Mesothelial cell of epicardium (in vitro differentiated cells): ENCODE measurements at places on chromosomes 16 and 17. TPM values are rescaled to one million over a fixed set of nuclear protein-coding genes. Genes with fewer than 3 reads are reported as not detected.

Gene CTRB2
- total RNA-seq: not detected in 3 replicates

Gene PRSS36
- 0.96 to 1.7 TPM (median 1.4 TPM) in 3 replicates for total RNA-seq

DNA sequence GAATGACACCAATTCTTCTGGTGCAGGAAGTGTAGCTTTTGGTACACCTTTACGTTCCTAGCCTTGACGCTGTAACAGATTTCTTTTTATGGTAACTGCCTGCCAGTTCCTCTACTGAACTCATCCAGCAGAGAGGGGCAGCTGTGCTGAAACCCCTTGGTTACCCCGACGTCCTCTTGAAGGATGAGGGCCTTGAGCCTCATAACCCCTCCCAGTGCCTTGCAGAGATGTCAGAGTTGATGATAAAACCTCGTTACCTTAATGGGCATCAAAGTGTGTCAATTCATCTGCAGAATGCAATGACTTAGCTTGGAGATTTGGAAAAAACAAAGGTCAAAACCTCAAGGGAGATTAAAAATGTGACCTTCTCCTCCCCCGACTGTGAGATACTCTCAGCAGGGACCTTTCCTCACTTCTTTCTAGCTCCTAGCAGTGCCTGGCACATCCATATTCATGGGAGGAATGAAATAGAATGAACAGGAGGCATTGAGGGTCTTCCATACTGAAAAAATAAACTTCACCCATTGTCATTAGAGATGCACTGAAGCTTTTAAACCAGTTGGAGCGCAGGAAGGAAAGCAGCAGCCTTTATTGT, 69.2 kb downstream of the SDR42E1 start:
- no peak overlapping the region for H3K4me3 ChIP-seq
- H3K36me3 ChIP-seq: no peaks in the 10 kb centered on the region
- peaks cover 15% of the 10 kb centered on the region for H3K4me1 ChIP-seq
- no peaks in the 10 kb centered on the region for H3K27me3 ChIP-seq

DNA sequence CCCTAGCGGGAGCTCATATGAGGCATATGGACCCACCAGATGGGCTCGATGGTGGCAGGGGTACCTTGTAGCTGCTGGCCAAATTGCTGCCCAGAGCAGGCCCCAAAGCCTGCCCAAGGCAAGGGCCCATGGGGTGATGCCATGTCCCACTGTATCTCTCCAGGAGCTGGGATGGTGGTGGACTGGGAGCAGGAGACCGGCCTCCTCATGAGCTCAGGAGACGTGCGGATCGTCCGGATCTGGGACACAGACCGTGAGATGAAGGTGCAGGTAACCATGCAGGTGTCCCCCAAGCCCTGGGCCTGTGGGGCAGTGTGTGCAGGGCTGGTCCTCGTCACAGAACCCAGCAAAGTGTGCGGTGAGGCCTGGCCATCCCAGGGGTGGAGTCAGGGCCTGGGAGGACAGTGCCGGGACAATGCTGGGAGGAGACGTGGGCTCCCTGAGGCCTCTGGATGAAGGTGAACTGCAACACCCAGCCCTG, 34.1 kb upstream of the CHMP6 start:
- peaks cover 12% of the 10 kb centered on the region for H3K36me3 ChIP-seq
- H3K4me3 ChIP-seq: no peak overlapping the region
- H3K4me1 ChIP-seq: peaks cover 5% of the 10 kb centered on the region
- H3K27me3 ChIP-seq: no peaks in the 10 kb centered on the region

DNA sequence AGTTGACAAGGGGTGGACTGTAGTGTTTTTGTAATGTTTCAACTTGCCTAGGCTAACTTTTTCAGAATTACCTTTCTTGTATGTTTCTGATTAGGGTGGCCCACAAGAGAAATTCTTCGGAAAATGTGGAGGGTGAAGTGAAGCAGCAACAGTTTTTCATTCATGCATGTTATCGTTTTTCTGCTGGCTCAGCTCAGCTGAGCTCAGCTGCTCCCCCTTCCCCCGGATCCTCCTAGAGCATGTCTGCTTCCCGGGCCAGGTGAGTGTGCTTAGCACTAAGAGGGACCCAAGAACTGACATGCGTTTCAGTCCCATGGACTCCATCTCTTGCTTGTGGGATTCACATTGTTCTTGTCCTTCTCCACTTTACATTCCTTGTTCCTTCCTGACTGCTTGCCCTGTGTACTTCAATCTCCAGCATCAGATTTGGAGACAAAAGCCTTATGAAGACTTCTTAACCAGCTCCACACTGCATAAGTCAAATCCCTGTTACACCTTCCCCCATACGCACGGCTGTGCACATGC, 33.6 kb downstream of the SCPEP1 start:
- H3K27ac ChIP-seq: no peak overlapping the region
- H3K4me3 ChIP-seq: no peak overlapping the region
- peaks cover 11% of the 10 kb centered on the region for H3K4me1 ChIP-seq
- H3K27me3 ChIP-seq: no peaks in the 10 kb centered on the region
- H3K36me3 ChIP-seq: no peaks in the 10 kb centered on the region
- DNase-seq: no peak

Gene CD7
- total RNA-seq: 0.83 to 1.4 TPM (median 1.2 TPM) in 3 replicates

Gene CES5A
- total RNA-seq: not detected in 3 replicates

- DNase-seq: no peak
- peaks cover 7% of the 10 kb centered on the region for H3K4me1 ChIP-seq
- H3K27me3 ChIP-seq: peaks cover 16% of the 10 kb centered on the region
- H3K4me3 ChIP-seq: no peak overlapping the region
- no peak overlapping the region for H3K27ac ChIP-seq
These were observed 54.2 kb downstream of the TMEM100 start for GRCh38 chr17:55668312-55668920.
